IPS DF 6.9 (cell line): ENCODE measurements at places on chromosomes 16 and 17.
A peak's percentile ranks its signal among the peaks of the same experiment; 100 is the strongest.

GRCh38 chr17:246226-246625 lies 64.8 kb upstream of the DOC2B start:
- no peak for DNase-seq
- H3K4me1 ChIP-seq: no peaks in the 10 kb centered on the region
- no peak overlapping the region for H3K4me3 ChIP-seq

DNA sequence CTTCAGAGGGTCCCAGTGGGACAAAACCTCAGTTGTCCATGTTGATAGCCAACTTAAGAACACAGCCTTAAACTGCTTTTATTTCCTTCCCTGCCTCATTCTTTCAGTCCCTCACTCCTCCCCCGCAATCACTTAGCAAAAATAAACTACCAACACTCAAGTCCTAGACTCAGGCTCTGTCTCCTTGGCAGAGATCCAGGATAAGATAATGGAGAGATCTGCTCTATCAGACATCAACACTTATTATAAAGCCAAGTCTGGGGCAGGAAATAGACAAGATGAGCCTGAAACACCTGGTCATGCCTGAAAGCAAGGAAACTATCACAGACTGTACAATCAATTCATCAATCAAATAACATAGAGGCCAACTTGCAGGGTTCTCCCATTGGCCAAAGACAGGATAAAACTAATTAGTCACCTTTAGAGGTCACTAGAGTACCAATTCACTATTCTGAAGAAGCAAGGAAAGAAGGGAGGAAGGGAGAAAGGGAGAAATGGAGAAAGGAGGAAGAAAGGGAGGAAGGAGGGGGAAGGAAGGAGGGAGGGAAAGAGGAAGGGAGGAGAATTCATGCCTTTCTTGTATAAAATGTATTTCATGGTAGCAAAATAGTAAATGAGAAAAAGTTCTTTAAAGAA lies 15.7 kb downstream of the HYDIN start:
- no peak for DNase-seq
- H3K4me3 ChIP-seq: no peak overlapping the region
- H3K27ac ChIP-seq: no peak overlapping the region

DNA sequence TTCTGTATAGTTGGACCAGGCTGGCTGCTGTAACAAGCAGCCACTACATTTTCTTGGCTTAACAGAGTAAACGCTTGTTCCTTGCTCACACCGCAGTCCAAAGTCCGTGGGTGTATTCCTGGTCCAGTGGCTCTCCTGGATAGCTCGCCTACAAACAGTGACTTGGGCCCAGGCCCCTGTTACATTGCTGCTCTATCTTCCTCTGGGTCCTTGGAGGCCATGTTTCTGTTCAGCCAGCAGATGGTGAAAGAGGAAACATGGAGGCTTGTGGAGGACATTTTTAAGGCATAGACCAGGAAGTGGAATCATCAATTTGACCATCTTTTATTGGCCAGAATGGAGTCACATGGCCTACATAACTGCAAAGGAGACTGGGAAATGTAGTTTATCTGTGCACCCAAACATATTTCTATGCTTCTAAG lies 55.1 kb downstream of the ATP2C2 start:
- no peaks in the 10 kb centered on the region for H3K27me3 ChIP-seq
- H3K4me3 ChIP-seq: no peak overlapping the region
- no peaks in the 10 kb centered on the region for H3K4me1 ChIP-seq
- H3K36me3 ChIP-seq: no peaks in the 10 kb centered on the region
- peak; percentile 4 for DNase-seq

- H3K4me1 ChIP-seq: peaks cover 13% of the 10 kb centered on the region
- H3K36me3 ChIP-seq: no peaks in the 10 kb centered on the region; the same call in 1 of the 2 replicates
- no peak overlapping the region for H3K27ac ChIP-seq
- DNase-seq: no peak
- no peak overlapping the region for H3K4me3 ChIP-seq
These were observed 178.7 kb downstream of the SEC14L1 start for GRCh38 chr17:77319211-77320043.

DNA sequence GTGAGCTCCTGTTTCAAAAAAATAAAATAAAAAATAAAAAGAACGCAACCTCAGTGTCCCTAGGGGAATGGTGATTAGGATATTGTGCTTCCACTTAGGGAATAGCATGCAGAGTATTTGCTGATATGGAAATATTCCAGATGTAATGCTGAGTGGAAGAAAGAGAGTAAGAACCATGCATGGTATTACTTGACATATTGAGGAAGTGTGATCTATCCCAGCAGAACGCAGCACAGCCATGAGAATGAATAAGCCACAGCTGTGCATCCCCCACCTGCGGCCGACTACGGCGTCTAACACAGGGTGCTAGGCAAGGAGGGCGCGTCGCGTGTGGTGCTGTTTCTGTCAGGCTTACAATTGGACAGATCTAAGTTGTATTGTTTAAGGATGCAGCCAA lies 49.5 kb downstream of the FOXK2 start:
- no peaks in the 10 kb centered on the region; the same call in 1 of the 2 replicates for H3K4me1 ChIP-seq
- H3K36me3 ChIP-seq: peaks cover 15% of the 10 kb centered on the region
- no peak for DNase-seq
- no peak overlapping the region for H3K4me3 ChIP-seq
- H3K27me3 ChIP-seq: no peaks in the 10 kb centered on the region

DNA sequence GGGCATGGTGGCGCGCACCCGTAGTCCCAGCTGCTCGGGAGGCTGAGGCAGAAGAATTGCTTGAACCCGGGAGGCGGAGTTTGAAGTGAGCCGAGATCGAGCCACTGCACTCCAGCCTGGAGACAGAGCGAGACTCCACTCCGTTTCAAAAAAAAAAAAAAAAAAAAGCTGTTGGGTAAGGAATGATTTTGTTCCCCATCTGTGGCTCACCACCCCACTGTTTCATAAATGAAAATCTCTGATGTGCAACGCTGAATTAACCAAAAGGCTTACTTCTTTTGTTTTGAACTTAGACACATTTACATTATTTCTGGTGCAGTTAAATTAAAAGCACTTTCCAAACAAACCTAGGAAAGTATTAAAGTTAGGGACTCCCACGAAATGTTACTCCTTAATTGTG lies 1.2 kb upstream of the METTL9 start:
- no peak overlapping the region for H3K27ac ChIP-seq
- H3K27me3 ChIP-seq: no peaks in the 10 kb centered on the region
- no peak overlapping the region; the same call in 1 of the 2 replicates for H3K4me3 ChIP-seq
- H3K4me1 ChIP-seq: no peaks in the 10 kb centered on the region
- DNase-seq: no peak

- H3K27me3 ChIP-seq: no peaks in the 10 kb centered on the region
- H3K27ac ChIP-seq: no peak overlapping the region
These were observed 10.3 kb downstream of the ZNF18 start for GRCh38 chr17:11986942-11987329.

DNA sequence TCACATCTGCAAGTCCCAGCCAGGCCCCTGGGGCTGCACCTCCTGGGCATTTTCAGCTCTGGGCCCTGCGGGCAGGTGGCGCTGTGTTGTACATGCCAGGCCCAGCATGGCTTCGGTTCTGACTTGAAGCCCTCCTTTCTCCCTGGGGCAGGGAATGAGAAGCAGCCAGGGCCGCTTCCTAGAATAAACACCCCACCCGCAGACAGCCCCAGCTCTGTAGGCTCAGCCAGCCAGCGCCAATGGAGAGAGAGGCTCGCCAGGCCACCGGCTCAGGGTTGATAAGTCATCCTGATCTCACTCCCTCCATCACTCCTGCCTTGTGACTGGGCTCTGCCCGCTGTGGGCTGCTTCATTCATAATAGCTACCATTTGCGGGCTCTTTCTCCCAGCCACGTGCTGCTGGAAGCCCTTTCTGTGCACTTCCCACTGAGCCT lies 6.0 kb upstream of the GLIS2 start:
- H3K4me1 ChIP-seq: peaks cover 6% of the 10 kb centered on the region; the same call in 1 of the 2 replicates
- H3K4me3 ChIP-seq: no peak overlapping the region
- peaks cover 3% of the 10 kb centered on the region; the same call in 1 of the 2 replicates for H3K27me3 ChIP-seq

DNA sequence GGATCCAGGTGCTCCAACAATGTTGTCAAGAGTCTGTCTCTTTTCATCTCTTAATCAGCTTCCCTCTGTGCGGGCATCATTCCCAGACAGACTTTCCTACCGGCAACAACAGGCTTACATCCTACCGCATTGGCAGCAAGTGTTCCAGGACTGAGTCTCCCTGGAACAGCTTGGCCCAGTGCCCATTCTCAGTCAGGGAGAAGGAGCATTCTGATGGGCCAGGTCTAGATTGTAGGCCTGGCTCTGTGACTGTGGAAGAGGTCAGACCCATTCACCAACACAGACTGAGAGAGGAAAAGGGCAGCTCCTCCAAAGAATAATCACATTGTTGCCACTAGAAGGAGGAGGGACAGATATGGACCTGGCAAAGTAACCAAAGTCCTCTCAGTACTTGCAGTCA lies 68.1 kb upstream of the TMEM132E start:
- no peak overlapping the region for H3K4me3 ChIP-seq
- no peaks in the 10 kb centered on the region for H3K4me1 ChIP-seq
- no peak overlapping the region for H3K27ac ChIP-seq
- DNase-seq: no peak

GRCh38 chr17:72967977-72968585 lies 124.4 kb downstream of the SLC39A11 start:
- H3K4me1 ChIP-seq: 0 out of 2 replicates have a peak, but pooled peaks cover 3% of the 10 kb centered on the region
- no peak for DNase-seq

GRCh38 chr16:72107371-72107770 lies 13.7 kb downstream of the DHX38 start:
- no peak overlapping the region for H3K27ac ChIP-seq
- H3K27me3 ChIP-seq: no peaks in the 10 kb centered on the region

DNA sequence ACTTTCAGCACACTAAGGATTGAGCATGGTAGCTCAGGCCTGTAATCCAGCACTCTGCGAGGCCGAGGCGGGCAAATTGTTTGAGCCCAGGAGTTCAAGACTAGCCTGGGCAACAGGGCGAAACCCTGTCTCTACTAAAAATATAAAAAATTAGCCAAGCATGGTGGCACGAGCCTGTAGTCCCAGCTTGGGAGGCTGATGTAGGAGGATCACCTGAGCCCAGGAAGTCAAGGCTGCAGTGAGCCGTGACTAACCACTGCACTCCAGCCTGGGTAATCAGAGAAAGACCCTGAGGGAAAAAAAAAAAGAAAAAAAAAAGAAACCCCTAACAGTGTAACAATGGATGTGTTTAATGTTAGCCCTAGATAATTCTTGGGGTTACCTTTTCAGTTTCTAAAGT lies 24.0 kb downstream of the PARN start:
- H3K36me3 ChIP-seq: peaks cover 18% of the 10 kb centered on the region; the same call in 1 of the 2 replicates
- H3K4me1 ChIP-seq: no peaks in the 10 kb centered on the region
- no peak overlapping the region for H3K4me3 ChIP-seq
- DNase-seq: no peak
- H3K27me3 ChIP-seq: no peaks in the 10 kb centered on the region

DNA sequence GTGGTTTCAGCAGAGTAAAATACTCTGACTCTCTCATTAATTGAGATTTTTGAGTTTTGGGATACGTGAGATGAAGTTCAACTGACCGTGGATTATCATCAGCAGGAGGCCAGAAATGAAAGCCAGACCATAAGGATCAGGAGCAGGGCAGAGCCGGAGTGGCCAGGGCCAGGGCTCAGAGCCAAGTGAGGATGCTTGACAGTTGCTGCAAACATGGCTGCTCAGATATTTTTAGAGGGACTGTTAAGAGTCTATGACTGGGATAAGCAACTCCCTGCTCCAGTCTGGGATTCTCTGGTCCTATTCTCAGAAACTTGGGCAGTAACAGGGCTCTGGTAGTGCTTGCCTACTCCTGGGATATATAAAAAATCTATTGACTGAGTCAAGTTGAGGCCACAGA lies 17.6 kb upstream of the CDH13 start:
- H3K4me1 ChIP-seq: peaks cover 7% of the 10 kb centered on the region
- H3K27me3 ChIP-seq: no peaks in the 10 kb centered on the region
- no peak for DNase-seq
- H3K27ac ChIP-seq: no peak overlapping the region
- H3K36me3 ChIP-seq: no peaks in the 10 kb centered on the region

- no peaks in the 10 kb centered on the region for H3K27me3 ChIP-seq
- no peak overlapping the region for H3K27ac ChIP-seq
- peaks cover under 1% of the 10 kb centered on the region; the same call in 1 of the 2 replicates for H3K36me3 ChIP-seq
- H3K4me1 ChIP-seq: no peaks in the 10 kb centered on the region
- H3K4me3 ChIP-seq: no peak overlapping the region
- DNase-seq: no peak
These were observed 94.9 kb upstream of the C17orf78 start for GRCh38 chr17:37280841-37281240.

DNA sequence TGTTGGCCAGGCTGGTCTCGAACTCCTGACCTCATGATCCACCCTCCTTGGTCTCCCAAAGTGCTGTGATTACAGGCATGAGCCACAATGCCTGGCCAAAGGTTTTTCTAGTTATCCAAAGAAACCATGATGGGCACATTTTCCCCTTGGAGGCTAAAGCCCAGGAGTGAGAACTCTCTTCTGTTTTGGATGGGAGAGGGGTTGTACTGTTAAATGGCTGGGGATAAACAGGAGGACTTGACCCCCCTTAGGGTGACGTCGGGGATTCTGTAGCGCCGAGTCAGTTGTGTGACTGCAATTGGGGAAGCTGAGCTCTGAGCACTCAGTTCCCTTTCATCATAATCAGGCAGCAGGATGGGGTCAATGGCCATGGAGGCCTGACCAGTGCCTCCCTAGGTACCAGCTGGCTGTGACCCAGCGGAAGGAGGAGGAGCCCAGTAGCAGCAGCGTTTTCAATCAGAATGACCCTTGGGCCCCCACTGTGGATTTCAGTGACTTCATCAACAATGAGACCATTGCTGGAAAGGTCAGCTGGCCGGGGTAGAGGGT lies 4.1 kb downstream of the AOC3 start:
- no peak overlapping the region for H3K27ac ChIP-seq
- H3K36me3 ChIP-seq: no peaks in the 10 kb centered on the region
- no peak overlapping the region for H3K4me3 ChIP-seq
- no peaks in the 10 kb centered on the region for H3K4me1 ChIP-seq
- no peak for DNase-seq
- no peaks in the 10 kb centered on the region for H3K27me3 ChIP-seq

DNA sequence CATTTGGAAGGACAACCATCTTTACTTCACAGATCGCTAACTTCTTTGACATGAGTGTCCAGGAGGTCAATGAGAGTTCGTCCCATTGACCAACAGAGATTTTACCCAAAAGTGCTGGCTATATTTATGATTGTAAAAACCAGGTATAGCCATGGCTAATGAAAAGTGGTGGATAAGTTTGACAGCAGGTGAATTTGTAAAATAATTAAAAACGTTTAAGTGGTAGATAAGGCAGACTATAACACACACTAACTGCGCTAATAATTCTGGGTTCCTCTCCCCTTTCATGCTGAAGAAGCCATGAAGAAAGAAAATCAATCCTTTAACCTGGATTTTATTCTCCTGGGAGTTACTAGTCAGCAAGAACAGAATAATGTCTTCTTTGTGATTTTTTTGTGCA lies at the start of gene OR1A2:
Gene OR1A2, plus strand, starts transcription at position 301 of the 400 bp plus-strand sequence. Its CDS starts 0 bp downstream, at position 301.
- no peaks in the 10 kb centered on the region for H3K4me1 ChIP-seq
- no peak within 1 kb of the TSS for H3K27ac ChIP-seq
- DNase-seq: no peak
- H3K27me3 ChIP-seq: no peaks in the 10 kb centered on the region
- H3K4me3 ChIP-seq: no peak within 1 kb of the TSS
